ENCODE measurements at places on chromosomes 4 and X. TPM values are rescaled to one million over a fixed set of nuclear protein-coding genes. Genes with fewer than 3 reads are reported as not detected.

Gene CXCL11
- not detected for total RNA-seq

Gene ATP1B4
- total RNA-seq, result not detected

Gene CPLX1
- 2.0 TPM for total RNA-seq

Gene H2BW2
- total RNA-seq, result 0.15 TPM

Gene KLB
- total RNA-seq, result 0.14 TPM

Gene LUZP4
- total RNA-seq, result not detected

Gene DDX53
- not detected for total RNA-seq

Gene SAGE1
- total RNA-seq, result not detected

Gene CLDN34
- 0.52 TPM for total RNA-seq

Gene P2RY4
- total RNA-seq, result not detected

Gene LDB2
- total RNA-seq, result 62.4 TPM

Gene ASB12
- total RNA-seq, result 0.60 TPM

Gene IL15
- 2.6 TPM for total RNA-seq

Gene MAP7D2
- total RNA-seq, result 0.57 TPM

Gene CSAG3
- 14.1 TPM for total RNA-seq
